ENCODE measurements at places on chromosomes 13 and 19.

DNA sequence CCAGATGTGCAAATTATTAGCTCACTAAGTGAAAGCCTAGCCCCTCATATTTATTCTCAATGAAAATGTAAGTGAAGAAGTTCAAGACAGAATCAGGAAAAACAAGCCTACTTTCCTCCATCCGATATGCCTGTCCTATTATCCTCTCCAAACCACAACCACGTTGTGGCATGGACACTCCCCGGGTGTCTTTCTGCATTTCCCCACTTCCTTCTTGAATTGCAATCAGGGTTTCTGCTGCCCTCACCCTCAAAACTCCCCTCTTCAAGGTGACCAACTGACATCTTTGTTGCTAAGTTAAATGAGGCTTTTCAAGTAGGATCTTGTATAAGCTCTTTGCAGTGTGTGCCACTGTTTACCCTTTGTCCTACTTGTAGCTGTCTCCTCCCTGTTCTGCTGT, 11.8 kb downstream of the SLC25A30 start:
- no peak for DNase-seq

GRCh38 chr13:90675129-90675528, 672.4 kb upstream of the MIR17HG start:
- no peak for DNase-seq

GRCh38 chr13:32659736-32660135, 73.5 kb downstream of the PDS5B start:
- no peak for DNase-seq

- DNase-seq: no peak
These were observed 43.6 kb downstream of the STOML3 start for GRCh38 chr13:38947054-38947453.

DNA sequence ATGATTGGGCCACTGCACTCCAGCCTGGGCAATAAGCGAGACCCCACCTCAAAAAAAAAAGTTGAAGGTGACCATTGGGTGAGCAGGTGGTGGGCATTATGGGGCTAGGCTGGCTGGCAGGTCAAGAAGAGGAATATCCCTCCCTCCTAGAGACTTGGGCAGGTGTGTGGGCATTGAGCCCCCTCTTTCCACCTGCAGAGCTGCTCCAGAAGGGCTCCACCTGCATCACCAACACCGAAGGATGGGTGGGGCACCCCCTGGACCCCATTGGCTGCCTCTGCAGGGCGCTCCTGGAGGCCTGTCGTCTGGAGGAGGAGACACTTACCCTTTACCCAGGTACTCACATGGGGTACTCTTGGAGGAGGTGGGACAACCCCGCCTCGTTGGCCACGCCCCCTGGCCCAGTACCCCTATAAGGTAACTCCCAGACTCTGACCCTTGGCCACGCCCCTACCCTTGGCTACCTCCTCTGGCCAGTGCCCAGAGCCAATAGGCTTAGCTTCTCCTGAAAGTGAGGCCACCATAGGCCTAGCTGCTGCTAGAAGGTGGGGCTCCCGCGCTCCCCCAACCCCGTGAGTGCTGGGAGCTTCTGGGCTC, 21.9 kb downstream of the ZSWIM4 start:
- no peak for DNase-seq

DNA sequence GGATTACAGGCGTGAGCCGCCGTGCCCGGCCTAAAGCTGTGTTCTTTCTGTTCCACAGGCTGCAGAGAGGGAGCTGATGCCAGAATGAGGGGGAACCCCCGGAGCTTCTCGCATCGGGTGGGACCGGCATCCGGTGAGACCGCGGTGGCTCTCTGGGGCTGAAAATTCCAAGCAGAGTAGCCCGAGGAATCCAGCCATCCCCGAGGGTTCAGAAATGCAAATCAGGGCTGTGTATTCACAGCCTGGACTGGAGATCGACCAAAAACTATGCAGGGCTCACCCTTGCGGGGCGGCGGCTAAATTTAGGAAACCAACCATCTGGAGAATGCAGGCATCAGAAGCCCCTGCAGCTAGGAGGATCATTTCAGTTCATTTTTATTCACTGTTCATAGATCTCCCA, 99.2 kb downstream of the GNG7 start:
- no peak for DNase-seq

DNA sequence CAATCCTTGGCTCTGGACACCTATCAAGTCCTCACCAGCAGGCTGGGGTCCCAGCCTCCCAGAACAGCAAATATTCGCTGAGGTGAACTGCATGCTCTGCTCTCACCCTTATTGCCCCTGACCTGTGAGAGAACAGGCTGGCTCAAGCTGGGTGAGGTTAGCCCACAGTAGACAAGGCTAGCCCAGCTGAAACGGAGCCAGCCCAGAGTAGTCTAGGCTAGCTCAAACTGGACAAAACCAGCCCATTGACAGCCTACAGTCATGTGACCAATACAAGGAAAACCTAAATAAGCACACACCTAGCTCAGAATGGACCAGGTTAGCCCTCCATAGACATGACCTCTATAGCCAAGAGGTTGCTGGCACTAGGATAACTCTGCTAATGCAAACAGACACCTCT, 38.4 kb downstream of the CCL25 start:
- DNase-seq: no peak

DNA sequence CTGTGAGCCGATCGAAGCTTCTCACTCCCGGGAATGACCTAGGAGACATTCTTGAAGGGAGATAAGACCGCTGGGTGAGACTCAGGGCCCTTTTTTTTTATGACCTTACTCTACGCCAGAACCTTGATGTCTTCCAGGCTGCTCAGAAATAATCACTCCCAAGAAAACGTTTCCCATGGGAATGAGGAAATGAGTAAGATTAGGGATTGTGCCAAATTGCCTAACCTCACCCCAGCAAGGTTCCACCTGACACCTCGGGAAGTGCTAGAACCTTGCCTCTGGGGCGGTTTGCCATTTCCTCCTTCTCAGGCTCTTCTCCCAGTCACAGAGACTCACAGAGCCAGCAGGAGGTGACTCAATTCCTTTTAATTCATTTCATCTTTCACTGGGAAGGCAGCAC, 2.3 kb downstream of the SLC46A3 start:
- no peak for DNase-seq

GRCh38 chr13:37288057-37288720, 182.7 kb upstream of the CSNK1A1L start:
- no peak for DNase-seq

- DNase-seq: no peak
These were observed 26.9 kb downstream of the ZNF846 start for GRCh38 chr19:9741476-9742171.

DNA sequence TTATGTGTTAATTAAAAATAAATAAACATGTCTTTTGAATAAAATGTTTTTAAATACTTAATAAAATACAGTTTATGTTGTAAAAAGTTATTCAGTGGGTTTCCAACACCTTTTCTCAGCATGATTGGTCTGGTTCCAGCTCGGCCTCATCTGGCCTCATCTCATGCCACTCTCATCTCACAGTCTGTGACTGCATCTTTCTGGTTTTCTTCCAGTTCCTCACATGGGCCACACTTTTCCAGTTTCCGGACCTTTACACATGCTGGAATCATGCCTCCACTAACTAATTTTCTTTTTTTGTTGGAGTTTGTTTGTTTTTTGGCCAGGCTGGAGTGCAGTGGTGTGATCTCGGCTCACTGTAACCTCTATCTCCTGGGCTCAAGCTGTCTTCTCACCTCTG, 82.5 kb downstream of the RUBCNL start:
- DNase-seq: no peak

DNA sequence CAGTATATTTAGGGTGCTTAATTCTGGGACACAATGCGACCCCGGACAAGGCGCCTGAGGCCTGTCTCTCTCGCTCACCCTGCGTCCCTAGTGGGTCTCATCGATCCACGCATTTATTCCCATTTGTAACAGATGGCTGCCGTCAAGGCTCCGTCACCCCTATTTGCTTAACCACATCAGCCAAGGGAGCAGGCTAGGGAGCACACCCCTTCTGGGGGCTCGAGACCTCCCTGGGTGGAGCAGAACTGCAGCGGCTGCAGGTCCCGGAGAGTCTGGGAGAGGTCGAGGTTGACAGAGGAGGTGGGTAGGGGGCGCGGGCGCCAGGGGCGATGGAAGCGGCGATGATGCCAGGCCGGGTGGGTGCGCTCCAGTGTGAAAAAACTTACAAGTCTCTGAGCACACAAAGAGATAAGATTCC, 507 bp downstream of the ALG5 start:
- DNase-seq: no peak

DNA sequence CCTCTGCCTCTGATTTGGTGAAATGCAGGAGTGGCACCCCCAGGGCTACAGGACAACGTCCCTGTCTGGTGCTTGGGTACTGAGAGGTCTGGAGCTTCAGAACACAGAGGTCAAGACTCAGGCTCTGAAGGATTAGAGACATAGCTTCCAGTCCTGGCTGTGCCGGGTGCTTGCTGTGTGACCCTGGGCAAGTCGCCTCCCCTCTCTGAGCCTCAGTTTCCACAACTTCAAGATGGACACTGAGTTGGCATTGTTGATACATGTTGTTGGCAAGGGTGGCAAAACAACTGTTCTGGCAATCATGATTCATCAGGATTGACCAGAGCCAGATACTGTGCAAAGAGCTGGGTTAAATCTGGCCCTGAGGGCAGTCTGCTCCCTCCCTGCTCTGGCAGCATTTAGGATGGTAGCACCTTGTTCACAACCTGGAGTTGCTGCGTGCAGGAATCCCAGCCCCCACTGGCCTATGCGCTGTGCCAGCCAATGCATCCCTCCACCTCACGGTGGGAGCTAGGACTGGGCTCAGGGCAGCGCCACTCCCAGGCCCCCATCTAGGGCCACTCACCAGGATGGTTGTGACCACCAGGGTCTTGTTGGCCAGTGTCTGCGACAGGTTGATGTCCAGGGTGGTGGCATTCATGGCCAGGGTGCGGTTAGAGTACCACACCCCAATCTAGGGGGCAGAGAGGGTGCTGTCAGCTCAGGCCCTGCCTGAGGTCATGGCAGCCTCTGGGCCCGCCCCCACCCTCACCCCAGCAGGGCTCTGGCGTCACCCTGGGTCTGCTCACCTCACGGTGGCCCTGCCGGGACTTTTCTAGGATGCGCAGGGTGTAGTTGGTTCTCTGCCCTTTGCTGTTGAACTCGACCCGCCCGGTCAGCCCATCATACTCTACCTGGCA, 16.7 kb downstream of the GRIK5 start:
- DNase-seq: no peak

DNA sequence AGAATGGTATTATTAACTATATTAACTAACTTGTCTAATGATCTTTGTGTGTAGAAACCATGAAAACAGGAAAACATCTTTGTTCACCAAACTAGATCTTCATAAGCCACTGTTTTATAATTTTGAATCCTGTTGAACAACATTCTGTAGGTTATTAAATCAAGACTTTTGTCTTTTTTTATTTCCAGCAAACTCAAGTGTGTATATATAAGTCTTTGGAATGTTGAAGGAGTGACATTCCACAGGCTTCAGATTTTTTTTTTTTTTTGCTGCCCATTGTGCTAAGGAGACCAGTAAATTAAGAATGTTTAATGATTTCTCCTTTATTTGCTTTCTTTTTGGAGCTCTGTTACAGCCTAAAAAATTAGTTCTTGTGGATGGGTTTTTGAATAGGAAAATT, 89.6 kb downstream of the LMO7 start:
- DNase-seq: no peak

GRCh38 chr13:60273971-60274527, 110.3 kb upstream of the DIAPH3 start:
- no peak for DNase-seq

DNA sequence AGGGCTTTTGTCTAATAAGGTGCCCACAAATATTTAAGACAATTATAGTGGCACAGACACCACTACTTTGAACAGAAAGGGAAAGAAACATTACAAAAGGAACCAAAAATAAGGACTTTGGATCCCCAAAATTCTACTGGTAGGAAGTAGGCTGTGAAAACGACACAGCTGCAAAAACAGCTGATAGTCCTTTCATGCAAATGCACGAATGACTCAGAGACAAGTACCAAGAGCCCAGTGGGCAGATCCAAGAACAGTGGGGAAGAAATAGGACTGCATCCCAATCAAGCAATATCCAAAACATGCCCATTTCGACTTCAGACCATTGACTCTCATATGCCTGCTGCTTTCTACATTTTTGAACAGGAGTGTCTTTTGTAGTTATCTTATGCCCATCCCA, 269.4 kb upstream of the NBEA start:
- no peak for DNase-seq

GRCh38 chr19:18264971-18265540, 9.2 kb downstream of the IQCN start:
- DNase-seq: no peak

DNA sequence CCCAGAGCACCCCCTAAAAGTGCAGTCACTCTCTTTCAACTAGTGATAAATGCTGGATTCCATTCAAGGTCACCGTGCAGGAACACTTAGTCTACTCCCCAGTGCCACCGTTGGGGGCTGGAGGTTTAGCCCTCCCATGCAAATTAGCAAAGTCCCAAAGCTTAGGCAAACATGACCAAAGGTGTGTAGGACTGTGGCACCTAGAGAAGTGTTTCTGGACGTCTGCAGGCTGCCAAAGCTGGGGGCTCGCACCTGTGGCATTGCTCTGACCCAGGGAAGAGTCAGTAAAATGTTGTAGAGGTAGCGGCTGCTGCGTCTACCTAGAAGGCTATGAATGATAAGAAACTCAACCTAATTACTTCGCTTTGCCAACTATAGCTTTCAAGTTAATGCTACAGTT, 13.9 kb downstream of the COL4A1 start:
- no peak for DNase-seq

DNA sequence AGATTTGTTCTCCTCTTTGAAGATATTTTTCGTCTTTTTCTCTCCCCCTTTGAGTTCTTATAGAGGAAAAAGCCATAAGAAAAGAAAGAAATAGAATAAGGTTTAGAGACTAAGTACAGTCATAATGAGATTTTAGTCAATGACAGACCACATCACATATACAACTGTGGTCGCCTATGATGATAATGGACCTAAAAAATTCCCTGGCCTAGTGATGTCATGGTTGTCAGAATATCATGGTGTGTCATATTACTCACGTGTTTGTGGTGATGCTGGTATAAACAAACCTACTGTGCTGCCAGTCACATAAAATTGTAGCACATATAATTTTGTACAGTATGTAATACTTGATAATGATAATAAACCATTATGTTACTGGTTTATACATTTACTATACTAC, 1096.1 kb downstream of the OLFM4 start:
- DNase-seq: no peak

GRCh38 chr19:4589579-4590410, 30.3 kb upstream of the SEMA6B start:
- DNase-seq: no peak

DNA sequence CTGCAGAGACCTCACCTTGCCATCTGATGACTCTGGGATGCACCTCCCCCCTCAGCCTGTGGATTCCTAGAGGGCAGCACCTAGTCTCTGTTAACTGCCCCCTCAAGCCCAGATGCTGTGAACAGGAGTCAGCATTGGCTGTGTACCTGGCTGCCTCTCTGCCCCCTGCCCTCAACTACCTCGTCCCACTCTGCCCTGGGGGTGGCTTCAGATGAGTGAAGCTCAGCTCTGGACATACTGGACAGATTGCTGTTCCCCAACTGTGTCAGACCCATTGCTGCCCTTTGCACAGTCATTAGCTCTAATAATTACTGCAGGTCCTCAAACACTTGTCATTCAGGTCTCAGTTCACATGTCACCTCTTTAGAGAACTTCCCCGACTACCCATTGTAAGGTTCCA, 182.1 kb upstream of the TSHZ3 start:
- DNase-seq: no peak

GRCh38 chr19:3145909-3146676, 10.3 kb downstream of the GNA15 start:
- DNase-seq: no peak

GRCh38 chr19:40717325-40717879, 490 bp downstream of the ITPKC start:
- DNase-seq: no peak
